ENCODE measurements at places on chromosomes 1 and 21. TPM values are rescaled to one million over a fixed set of nuclear protein-coding genes. Genes with fewer than 3 reads are reported as not detected.
A peak's percentile ranks its signal among the peaks of the same experiment; 100 is the strongest.

- no peak for DNase-seq
Observed at GRCh38 chr1:188096521-188096920, 1267.8 kb downstream of the PLA2G4A start.

DNA sequence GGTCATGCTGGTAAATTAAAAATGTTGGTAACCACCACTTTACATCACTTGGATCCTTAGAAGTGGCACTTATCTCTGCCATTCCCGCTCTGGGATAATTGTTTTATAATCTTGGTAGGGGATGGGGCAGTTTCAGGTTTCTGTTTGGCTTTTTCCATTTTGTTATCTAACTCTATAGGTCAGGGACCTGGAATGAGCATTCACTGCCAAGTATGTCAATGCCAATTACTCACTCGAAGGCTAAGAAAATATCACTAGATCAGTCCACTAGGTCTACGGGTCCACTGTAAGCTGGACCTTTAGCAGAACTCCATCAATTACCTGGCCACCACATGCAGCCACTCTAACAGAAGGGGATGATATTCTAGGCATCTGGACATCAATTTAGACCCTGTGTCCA, 4.5 kb upstream of the DIP2A start:
- no peak for DNase-seq

GRCh38 chr1:224157316-224157715, 25.7 kb upstream of the DEGS1 start:
- DNase-seq, result no peak

- DNase-seq, result peak; percentile 79
Observed at GRCh38 chr21:31098576-31099005, 60.3 kb upstream of the KRTAP19-8 start.

- no peak for DNase-seq
Observed at GRCh38 chr1:116557323-116557878, 13.4 kb downstream of the CD58 start.

- DNase-seq, result no peak
Observed at GRCh38 chr1:182003025-182003725, 58.3 kb downstream of the ZNF648 start.

Gene FAM72D
- total RNA-seq, result not detected

Measured in right atrium auricular region (tissue), 2 donors.